ENCODE measurements at places on chromosomes 7 and 10. TPM values are rescaled to one million over a fixed set of nuclear protein-coding genes. Genes with fewer than 3 reads are reported as not detected.

ACTR3C gene
- total RNA-seq: 9.5 TPM

BAZ1B gene
- 72.5 TPM for total RNA-seq

TMEM273 gene
- total RNA-seq: 49.9 TPM

TFPI2 gene
- total RNA-seq: 152 TPM

MAGI2 gene
- 2.4 TPM for total RNA-seq

CFAP69 gene
- total RNA-seq: 1.1 TPM

ANKRD30A gene
- not detected for total RNA-seq

CDCA7L gene
- total RNA-seq: 85.4 TPM

SLC39A12 gene
- total RNA-seq: under 0.01 TPM

MYO3A gene
- not detected for total RNA-seq

CPED1 gene
- total RNA-seq: 2.3 TPM

HOXA1 gene
- total RNA-seq: 0.68 TPM

LRRTM3 gene
- total RNA-seq: not detected

ELOVL3 gene
- total RNA-seq: not detected

EPHB6 gene
- 0.09 TPM for total RNA-seq

PHYHIPL gene
- under 0.01 TPM for total RNA-seq
